Ureter (tissue), 1 donor: ENCODE measurements at places on chromosomes 7 and 10. TPM values are rescaled to one million over a fixed set of nuclear protein-coding genes. Genes with fewer than 3 reads are reported as not detected.
A peak's percentile ranks its signal among the peaks of the same experiment; 100 is the strongest.

The SFTPA2 gene
- 0.94 TPM for total RNA-seq

DNA sequence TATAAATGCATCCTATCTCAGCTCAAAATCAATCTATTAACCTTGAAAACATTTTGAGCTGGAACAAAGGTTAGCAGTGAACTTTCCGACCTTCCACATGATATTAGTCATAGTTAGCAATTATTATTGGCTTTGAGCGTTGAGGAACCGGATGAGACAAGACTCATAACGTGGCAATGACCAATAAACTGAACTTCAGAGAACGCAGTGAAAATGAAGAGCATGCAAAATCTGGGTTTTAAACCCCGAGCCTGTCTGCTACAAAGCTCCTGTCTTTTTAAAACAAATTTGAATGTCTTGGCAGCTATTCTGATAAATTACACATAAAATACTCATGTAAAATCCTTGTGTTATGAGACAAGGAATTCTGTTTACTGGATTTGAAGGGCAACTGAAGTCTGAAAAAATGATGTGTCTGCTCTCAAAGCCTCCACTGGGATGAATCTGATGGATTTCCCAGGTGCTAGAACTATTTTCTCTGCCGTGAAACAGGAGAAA, 74.7 kb upstream of the ITGB1 start:
- no peak for DNase-seq

- peak; percentile 52 for DNase-seq
Measured at GRCh38 chr10:7121154-7121797, 289.6 kb downstream of the SFMBT2 start.

GRCh38 chr7:55966851-55967250, 2.5 kb downstream of the NIPSNAP2 start:
- DNase-seq = no peak

DNA sequence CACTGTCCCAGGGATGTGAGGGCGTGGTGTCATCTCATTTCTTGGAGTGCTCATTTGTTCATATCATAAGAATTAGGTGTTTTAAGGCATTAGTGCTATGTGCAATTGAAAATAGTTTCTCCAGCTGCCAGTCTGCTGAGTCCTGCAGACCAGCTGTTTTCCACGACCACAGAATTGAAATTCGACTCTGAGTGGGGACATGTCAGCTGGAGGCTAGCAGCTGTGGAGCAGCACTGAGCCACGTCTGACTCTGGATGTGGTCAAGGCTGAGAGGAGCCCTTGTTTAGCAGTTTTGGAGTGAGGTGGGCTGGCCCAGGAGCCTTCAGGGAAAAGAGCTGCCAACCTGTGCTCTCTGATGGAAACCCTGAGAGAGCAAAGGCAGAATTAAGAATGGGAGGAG, 156.3 kb upstream of the GRB10 start:
- DNase-seq = no peak
